ENCODE measurements at places on chromosomes 2 and 18.

DNA sequence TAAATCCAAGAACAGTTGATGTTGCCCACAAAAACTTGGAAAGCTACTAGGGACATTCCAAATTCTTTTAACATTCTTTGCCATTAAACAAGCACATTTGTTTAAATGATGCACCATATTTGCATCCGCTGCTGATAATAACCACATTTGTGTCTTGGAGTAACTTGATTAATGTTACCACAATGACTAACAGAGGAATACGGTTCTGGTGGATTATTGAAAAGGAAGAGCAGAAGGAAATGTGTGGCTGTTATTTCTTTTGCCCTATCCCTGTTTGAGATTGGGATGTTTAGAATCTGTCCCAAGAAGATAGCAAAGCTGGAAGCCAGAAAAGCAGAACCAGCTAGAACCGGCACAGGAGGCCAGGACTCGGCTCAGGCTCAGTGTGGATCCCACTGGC is 39.2 kb upstream of the RASGRP3 start:
- no peak for DNase-seq

DNA sequence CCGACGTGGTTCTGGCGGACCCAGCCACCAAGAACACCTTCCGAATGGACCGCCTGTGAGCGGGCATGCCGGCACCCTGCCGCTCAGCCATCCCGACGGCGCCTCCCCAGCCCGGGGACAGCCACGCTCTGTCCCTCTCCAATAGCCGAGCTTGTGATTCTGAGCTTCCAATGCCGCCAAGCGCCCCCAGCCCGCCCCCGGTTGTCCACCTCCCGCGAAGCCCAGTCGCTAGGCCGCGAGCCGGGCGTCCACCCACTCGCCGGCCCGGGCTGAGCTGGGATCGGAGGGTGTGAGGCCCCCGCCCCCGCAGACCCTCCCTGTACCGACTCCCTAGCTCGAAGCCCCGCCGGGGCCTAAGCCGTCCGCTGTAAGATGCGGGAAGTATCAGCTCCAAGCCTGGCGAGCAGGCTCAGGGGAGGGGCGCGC is 1195.1 kb upstream of the CHAC2 start:
- DNase-seq: no peak

- DNase-seq: no peak
Measured at GRCh38 chr18:10040287-10041011, 126.6 kb downstream of the VAPA start.

DNA sequence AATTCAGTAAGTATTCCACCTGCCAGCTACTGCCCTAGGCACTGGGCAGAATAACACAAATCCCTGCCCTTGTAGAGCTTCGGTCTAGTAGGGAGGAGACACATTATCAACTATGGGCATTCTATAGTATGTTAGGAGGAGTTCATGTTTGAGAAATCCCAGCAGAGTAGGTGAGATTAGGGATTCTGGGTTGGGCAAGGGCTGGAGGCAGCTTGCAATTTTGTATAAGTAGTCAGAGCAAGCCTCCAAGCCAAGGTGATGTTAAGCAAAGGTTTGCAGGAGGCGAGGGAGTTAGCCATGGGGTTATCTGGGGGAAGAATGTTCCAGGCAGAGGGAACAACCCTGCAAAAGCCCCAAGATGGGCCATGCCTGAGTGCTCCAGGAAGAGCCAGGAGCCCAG is 187.9 kb upstream of the HS6ST1 start:
- DNase-seq: no peak

DNA sequence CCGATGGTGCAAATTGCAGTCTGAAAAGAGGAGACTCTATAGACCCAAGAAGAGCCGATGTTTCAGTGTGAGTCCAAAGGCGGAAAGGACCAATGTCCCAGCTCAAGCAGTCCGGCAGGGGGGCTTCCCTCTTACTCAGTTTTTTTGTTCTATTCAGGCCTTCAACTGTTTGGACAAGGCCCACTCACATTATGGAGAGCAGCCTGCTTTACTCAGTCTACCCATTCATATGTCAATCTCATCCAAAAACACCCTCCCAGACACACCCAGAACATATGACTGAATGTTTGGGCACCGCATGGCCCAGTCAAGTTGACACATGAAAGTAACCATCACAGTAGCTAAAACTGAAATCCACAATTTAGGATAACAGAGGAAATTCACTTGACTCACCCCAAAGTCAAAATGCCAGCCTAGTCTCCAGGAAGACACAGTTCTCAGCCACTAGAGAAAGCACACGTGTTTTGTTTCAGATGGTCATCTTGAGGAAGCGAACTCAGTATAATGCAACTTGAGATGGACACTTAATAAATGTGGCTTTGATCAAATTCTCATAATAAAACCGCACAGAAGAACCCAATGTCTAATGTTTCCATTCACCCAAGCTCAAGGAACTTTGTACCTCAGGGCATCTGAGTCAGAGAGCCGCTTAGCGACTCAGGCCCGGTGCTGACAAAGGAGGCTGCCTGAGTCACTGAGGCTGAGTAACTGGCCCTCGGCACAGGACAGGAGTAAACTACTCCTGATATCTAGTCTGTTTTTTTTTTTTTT is 2.4 kb downstream of the FHL2 start:
- no peak for DNase-seq

GRCh38 chr2:73253901-73254300 is 19.8 kb downstream of the CCT7 start:
- no peak for DNase-seq

DNA sequence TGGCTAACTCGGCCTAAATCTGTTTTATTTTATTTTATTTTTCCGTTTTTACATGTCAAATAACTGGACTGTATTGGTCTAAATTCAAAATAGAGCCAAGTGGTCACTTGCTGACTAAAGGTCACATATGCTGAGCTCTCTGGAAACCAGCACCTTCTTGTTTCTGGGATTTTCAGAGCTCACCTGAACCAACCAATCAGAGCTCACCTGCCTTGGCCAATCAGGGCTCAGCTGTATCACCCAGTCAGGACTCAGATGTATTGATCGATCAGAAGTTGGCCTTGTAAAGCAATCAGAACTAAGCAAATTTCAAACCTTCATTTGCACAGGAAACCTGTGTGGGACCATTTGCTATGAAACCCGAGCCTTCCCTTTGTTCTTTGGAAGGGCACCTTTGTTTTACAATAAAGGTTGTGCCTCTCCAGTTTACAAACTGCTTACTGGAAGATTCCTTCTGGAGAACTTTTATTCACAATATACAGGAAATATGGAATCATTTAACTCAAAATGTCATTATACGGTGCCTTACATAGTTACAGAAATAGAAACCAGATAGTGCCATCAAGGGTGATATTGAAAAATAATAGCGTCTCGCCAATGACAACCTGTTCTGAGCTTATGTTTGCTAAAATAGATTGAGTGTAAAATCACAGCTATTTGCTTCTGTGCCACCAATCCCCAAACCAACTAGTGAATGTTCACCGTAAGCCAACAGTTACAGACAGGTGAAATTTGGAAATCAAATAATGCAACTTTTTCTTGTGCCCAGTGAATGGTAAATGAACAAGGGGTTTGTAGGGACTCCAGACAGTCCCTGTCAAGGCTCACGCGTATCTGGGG is 17.3 kb upstream of the PSD4 start:
- no peak for DNase-seq

GRCh38 chr18:77052297-77052982 is 80.1 kb downstream of the MBP start:
- no peak for DNase-seq

GRCh38 chr2:108565778-108566375 is 31.6 kb downstream of the LIMS1 start:
- DNase-seq: no peak

GRCh38 chr2:37526323-37526722 is 145.1 kb downstream of the CDC42EP3 start:
- no peak for DNase-seq

- DNase-seq: no peak
Measured at GRCh38 chr2:45943219-45944044, 292.0 kb downstream of the PRKCE start.

DNA sequence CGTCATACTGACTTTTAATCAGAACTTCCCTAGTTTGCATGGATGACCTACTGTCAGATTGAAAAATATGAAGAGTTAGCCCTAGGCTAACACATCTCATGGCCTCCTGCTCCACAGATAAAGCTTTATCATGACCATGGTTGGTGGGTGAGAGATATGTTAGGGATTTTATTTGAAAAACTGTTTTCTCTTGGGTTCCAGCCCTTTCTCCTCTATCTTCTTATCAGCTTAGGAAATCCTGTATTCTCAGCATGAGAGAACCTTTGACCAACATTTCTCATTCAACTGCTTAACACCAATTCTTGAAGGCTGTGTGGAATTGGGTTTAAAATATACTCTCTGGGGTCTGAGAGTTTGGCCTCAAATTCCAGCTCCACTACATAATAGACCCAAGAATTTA is 1407.0 kb upstream of the CELF4 start:
- no peak for DNase-seq

DNA sequence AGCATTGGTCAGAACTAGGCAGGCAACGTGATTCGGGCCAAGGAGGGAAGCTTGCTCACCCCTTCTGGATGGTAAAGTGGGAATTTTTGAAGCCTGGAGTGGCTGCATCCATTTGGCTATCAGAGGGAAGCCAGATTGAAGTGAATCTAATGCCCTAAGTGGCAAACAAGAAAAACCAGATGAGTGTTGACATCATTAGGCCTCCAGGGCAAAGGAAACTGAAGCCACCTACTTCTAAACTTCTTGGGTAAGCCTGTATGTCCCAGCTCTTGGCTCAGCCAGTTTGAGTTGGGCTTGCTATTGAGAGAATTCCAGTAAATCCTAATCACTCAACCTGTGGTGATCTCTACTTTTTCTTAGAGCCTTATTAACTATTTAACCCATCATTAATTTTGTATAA is 20.9 kb downstream of the SOX11 start:
- no peak for DNase-seq
